H4 (cell line): ENCODE measurements at places on chromosomes 5 and 9. TPM values are rescaled to one million over a fixed set of nuclear protein-coding genes. Genes with fewer than 3 reads are reported as not detected.

GRCh38 chr9:93950619-93951601, 4.2 kb downstream of the BARX1 start:
- no peak for DNase-seq

GRCh38 chr5:157529002-157529401, 46.6 kb downstream of the ADAM19 start:
- DNase-seq, result no peak

The WDR38 gene
- total RNA-seq, result not detected in 2 replicates

DNA sequence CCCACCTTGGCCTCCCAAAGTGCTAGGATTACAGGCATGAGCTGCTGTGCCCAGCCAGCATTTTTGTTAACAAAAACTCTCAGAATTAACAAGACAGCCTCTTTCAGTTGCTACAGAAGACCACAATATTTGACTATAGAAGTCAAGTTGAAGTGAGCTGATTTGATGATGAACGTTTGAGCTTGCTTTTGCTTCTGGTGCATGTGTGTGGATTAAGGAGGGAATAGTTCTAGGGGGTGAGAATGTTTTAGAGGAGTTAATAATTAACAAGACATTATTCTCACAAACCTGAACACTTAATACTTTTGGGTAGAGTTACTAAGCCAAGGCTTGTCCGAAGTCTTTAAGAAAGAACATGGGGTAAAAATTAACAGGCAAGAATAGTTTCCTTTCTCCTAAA, 191.6 kb downstream of the TENT4A start:
- no peak for DNase-seq

DNA sequence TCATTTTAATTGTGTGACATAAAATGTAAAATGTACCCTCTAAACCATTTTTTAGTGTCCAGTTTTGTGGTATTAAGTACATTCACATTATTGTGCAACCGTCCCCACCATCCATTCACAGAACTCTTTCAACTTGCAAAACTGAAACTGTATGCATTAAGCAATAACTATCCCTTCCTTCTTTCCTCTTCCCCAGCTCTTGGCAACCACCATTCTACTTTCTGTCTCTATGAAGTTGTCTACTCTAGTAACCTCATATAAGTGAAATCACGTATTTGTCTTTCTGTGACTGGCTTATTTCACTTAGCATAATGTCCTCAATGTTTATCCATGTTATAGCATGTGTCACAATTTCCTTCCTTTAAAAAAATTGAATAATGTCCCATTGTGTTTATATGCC, 142.4 kb downstream of the C9orf152 start:
- DNase-seq, result no peak

The PCDH12 gene
- not detected in 2 replicates for total RNA-seq

The FOXD4 gene
- total RNA-seq, result 1.2 TPM in 1 of 2 replicates, not detected in the other

The FRMPD1 gene
- not detected in 2 replicates for total RNA-seq

The NEUROG1 gene
- not detected in 2 replicates for total RNA-seq

The LCNL1 gene
- not detected in 2 replicates for total RNA-seq

The TSSK1B gene
- total RNA-seq, result not detected in 2 replicates

DNA sequence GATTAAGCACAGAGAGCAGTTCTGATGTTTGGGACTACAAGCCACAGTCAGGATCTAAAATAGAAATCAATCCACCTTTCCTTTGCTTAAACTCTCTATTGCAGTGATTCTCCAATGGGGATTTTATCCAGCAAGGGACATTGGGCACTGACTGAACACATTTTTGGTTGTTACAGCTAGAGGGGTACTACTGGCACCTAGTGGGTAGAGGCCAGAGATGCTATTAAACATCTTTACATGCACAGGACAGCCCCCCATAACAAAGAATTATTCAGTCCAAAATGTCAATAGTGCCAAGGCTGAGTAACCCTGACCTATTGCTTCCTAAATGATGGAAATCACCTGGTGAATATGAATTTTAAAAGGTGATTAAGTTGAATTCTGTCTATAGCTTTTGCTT, 12.0 kb downstream of the ZNF622 start:
- no peak for DNase-seq

The PIP5K1B gene
- 0.72 TPM in 1 of 2 replicates, not detected in the other for total RNA-seq

DNA sequence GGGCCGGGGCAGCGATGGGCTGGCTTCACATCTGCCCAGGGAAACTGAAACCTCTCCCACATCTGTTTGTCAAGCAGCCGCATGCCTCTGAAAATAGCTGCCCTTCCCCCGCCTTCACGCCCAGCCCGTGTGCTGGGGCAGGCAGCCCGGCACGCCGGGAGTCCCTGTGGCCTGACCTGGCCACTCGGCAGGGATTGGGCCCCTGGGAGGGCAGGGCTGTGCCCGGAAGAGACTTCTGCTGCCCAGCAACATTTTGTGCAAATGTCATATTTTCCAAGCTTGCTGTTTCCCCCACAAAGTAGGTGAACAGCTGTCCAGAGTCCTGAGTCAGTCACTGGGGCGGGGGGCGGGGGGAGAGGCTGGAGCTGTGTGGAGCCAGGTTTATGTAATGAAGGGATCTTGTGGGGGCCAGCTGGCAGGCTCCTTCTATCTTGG, 8.2 kb downstream of the COL27A1 start:
- no peak for DNase-seq

GRCh38 chr5:67510204-67510603, 313.6 kb upstream of the CD180 start:
- no peak for DNase-seq

DNA sequence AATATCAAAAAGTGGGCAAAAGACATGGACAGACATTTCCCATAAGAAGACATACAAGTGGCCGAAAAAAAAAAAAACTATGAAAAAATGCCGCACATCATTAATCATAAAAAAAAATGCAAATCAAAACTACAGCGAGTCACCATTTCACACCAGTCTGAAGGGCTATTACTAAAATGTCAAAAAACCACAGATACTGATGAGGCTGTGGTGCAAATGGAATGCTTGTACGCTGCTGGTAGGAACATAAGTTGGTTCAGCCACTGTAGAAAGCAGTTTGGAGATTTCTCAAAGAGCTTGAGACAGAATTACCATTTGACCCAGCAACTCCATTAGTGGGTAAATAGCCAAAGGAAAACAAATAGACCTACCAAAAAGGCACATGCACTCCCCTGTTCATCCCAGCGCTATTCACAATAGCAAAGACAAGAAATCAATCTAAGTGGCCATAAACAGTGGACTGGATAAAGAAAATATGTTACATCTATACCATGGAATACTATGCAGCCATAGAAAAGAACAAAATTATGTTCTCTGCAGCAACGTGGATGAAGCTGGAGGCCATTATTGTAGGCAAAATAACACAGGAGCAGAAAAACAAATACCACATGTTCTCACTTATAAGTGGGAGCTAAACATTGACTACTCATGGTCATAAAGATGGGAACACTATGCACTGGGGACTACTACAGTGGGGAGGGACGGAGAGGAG, 110.6 kb upstream of the BOD1 start:
- no peak for DNase-seq

GRCh38 chr9:130417602-130418001, 27.2 kb upstream of the ASS1 start:
- no peak for DNase-seq

DNA sequence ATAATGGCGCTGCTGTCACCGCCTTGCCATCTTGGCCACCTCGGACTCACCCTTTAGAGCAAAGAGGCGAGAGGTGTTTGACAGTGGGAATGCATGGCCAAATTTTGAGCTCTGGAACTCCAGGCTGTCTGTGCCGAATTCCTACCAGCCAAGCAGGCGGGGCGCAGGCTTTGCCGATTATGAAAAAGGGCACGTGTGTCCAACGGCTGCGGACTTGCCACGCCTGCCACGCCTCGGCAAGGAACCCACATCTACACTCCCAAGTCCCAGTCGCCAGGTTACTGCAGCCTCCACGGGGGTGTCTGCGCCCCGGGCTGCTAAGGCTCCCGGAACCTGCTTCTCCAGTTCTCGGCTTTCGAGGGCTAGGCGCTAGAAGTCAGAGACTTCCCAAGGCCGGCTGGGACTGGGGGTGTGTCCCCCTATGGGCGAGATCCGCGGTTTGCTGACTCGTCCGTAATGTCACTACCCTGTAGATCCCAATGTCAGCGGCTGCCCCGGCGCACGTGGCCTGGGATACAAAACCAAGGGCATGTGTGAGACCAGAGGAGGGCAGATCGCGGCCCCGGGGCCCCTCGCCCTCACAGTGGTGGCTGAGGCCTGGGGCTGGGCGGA, 2.8 kb downstream of the NPR3 start:
- DNase-seq, result no peak

DNA sequence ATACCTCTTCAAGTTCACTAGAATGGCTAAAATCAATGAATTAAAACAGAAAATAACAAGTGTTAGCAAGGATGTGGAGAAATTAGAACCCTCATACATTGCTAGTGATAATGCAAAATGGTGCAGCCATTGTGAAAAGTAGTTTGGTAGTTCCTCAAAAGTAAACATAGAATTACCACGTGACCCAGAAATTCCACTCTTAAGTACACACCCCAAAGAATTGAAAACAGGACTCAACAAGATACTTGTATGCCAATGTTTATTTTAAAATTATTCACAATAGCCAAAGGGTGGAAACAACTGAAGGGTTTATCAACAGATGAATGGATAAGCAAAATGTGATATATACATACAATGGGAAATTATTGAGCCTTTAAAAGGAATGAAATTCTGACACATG, 70.3 kb downstream of the BARX1 start:
- no peak for DNase-seq

DNA sequence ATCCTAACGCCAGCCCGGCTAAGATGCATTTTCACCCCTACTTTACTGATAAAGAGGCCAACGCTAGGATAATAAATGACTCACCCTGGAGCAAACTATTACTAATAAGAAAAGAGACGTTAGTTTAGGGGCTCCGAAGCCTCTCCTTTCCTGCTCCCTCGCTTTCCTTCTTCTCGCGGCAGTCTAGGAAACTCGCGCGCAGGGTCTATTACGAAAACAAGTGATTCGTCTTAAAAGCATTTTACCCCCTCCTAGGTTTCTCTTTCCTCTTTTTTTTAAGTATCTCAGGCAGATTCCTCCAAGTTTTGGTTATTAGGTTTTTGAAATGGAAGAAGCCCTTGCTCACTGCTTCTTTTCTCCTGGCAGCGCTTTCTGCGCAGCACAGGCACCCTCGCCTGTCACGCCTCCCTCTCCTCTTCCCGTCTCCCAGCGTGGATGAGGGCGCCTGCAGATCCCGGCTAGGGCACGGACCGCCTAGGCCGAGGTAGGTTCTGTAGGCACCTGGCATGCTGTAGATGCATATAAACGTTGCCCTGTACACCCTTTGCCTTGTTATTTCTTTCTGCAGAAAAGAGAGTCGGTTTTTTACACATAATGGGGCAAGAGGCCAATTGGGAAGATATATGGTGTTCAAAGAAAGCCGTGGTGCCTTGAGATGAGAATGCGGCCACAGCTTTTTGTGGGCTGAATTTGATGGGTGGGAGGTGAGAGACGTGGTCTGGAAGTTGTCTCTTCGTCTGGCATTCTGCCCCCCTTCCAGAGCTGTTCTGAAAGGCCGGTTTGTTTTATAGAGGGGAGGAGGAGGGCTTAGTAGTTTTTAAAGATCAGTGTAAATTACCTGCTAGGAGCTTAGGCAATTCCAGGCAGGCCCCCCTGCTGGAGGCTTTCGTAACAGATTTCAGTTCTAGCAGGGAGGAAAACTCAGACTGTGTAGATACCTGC, 983 bp downstream of the GCNT1 start:
- no peak for DNase-seq

DNA sequence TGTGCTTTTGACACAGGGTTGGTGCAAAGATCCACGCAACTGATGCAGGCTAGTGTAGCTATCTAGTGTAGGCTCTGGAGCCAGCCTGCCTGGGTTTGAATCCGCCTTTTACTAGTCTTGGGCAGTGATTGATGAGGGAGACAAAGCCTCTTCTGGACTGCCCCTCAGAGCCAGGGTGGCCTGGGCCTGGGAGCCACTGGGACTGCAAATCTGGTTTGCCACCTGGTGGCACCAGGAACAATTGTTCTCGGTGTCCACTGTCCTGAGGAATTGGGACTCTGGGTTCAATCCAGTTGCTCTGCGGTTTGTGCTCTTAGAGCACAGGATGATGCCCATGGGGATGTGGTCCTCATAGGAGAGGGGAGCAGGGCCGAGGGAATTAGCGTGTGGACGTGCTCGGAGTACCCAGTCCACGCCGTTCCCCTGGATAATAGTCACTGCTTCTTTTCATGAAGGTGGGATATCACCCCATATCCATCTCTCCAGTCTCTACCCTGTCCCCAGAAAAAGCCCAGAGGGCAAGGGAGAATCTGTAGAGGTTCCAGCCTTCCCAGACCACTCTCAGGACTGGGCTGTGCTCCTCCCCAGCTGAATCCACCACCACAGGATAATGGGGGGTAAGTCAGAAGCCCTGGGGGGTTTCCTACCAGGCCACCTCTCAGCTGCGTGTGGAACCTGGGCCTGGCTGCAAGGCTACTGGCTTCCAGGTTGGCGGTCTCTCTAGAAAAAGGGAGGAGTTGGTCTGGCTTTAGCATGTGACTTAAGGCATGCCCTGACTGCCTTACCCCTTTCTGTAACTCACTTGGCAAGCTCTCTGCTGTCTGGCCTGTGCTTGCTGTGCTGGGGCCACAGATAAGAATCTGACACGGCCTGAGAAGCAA, 1.9 kb downstream of the B4GALT7 start:
- DNase-seq, result no peak

GRCh38 chr5:139443831-139444453, 4.6 kb upstream of the DNAJC18 start:
- no peak for DNase-seq
